Dermis lymphatic vessel endothelial cell (primary cell): ENCODE measurements at places on chromosomes 1 and 21. TPM values are rescaled to one million over a fixed set of nuclear protein-coding genes. Genes with fewer than 3 reads are reported as not detected.

Gene TNFRSF9
- total RNA-seq: under 0.01 and 0.11 TPM in 2 replicates

Gene CD1E
- not detected in 2 replicates for total RNA-seq

Gene OR2T29
- not detected in 2 replicates for total RNA-seq

Gene TP73
- not detected in 2 replicates for total RNA-seq
